Activated CD4-positive, alpha-beta T cell treated with anti-CD3 and anti-CD28 coated beads, Interleukin-2, amount 10 ng/mL, durations not matched to agents 24 days and 14 days (primary cell): ENCODE measurements at places on chromosomes 3 and 15. TPM values are rescaled to one million over a fixed set of nuclear protein-coding genes. Genes with fewer than 3 reads are reported as not detected.

GRCh38 chr15:43441316-43441715 is 51.6 kb downstream of the TP53BP1 start:
- DNase-seq: peak; percentile 76

DNA sequence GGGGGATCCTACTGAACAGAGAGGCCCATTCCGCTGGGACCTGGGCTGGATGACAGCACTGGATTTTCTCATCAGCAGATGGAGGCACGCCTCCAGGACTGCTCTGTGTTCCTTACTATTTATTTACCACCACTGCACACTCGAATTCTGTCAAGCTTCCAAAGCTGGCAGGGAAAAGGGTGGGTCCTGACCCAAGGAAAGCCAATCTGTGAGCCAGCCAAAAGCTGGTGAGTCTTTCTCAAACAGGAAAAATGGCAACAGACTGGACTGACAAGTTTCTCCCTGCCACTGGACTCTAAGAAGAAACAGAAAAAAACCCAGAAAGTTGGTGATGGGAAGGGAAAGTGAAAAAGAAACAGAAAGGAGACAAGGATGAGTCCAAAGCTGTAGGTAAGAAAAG is 37.8 kb downstream of the CD47 start:
- peak; percentile 49 for DNase-seq

DNA sequence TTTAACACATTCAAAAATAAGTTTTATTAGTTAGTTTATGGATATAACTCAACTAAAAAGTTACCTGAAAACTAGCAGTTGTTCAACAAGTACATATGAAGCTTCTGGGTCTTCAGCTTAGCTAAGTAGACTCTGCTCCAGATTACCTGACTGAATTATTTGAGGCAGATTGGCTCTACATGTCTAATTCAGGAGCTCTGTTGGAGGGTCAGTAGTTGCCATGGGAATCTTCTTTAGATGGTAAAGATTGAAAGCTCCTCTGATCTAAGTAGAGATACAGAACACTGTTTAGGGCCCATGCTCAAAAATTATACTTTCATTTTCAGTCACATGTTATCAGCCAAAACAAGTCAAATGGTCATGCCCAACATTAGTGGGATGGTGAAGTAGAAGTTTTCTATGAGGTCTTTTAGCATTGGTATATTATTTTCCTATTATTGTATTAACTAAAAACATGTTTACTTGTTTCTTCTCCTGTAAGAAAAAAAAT is 1476.9 kb downstream of the OTOL1 start:
- no peak for DNase-seq

DNA sequence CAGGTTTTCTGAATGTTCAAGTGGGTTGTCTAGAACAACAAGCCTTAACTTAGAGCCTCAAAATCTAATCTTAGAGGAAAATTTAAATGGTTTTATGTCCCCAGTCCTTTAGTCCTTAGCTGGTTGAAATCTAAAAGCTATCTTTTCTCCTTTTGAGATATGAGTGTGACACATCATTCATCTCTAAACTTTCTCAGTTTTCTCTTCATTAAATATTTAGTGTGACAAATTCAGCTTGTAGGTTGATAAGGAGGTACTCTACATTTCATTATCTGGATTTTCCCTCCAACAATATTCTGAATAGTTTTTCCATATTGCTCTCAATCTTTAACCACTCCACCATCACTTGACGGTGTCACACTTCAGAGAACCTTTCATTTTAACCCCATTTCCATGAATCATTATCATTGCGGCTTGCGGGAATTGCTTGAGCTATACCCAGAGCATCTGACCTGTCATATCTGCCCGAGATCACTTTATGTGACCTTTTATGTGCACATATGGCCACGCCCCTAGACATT is 16.1 kb upstream of the ATP8B4 start:
- DNase-seq: peak; percentile 90

DNA sequence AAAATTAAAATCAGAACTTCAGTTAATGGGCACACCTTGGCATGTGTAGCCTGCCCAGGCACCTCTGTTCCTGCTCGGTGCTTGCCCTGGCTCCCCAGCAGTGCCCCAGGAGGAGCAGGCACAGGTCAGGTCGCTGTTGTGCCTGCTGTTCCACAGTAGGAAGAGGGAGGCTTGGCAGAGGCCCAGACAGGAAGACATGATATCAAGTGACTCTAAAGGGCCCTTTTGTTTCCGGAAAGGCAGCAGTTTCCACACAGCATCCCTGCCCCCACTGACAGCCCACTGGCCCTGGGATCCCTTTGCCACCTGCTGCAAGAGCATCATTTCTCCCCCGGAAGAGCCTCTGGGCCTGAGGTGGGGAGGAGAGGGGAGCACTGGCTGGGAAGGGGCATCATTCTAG is 40.5 kb upstream of the HES1 start:
- DNase-seq: peak; percentile 61

Gene TICRR
- total RNA-seq: 18.8 and 21.0 TPM in 2 replicates

GRCh38 chr3:74139648-74140047 is 474.8 kb downstream of the CNTN3 start:
- no peak for DNase-seq

- no peak for DNase-seq
Observed at GRCh38 chr3:15875016-15875689, 77.4 kb upstream of the ANKRD28 start.

Gene FILIP1L
- total RNA-seq: 1.2 and 1.4 TPM in 2 replicates

DNA sequence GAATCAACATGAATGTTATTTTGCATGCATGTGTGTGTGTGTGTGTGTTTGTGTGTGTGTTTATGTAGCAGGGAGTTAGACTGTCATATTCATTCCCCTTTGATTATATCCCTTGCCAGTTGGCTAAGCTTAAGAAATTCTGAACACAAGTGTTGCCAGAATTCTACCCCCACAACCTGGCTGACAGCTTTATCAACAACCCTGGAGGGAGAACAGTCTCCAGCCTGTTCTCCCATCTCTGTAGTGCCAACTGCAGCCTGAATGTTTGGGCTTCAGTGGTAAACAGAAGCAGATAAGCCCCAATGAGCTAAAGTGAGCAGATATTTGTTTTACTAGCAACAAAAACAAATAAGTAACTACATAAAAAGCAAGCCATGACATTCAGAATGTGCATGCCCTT is 162.6 kb upstream of the ABI3BP start:
- no peak for DNase-seq

Gene SOX2
- total RNA-seq: not detected in 2 replicates
